Activated effector memory CD4-positive, alpha-beta T cell treated with Interleukin-2 at 50 U/mL for 16 hours (primary cell): ENCODE measurements at places on chromosomes 11 and 22.

- DNase-seq = no peak
Observed at GRCh38 chr22:20781272-20781990, 7.5 kb downstream of the SERPIND1 start.

- no peak for DNase-seq
Observed at GRCh38 chr11:4699697-4700435, 2.2 kb upstream of the OR51E2 start.

GRCh38 chr11:108639146-108639545, 25.7 kb upstream of the DDX10 start:
- no peak for DNase-seq

- no peak for DNase-seq
Observed at GRCh38 chr11:12266943-12267342, 110.4 kb upstream of the PARVA start.

DNA sequence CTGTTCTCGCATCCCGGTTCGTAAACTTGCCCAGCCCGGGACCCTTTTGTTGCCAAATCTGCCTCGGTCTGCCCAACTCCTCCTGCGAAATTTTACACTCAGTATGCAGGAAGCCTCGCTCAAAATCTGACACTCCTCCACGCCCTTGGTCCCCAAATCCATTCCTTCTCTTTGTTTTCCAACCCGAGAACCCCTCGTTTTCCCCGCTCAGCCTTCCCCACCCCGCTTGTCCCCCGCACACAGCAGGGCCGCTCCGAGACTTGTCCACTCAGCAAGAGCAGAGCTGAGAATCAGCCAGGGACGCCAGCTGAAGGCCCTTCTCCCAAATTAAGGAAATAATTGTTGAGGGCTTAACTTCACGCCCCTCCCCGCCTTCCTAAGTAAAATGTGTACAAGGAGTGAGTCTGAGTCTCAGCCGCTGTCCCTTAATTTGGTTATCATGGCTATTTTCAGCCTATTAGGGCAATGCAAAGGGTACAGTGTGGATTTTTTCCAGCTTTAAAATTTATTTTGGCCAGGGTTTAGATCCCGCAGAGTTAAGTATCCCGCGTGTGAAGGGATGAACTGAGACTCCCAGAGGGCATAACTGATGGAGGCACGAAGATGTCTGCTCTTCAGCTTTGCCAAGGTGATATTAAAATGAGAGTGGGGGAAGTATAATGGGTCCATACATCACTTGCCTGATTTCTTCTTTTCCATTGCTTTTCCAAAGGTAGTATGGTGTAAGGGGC, 581 bp upstream of the FBXO3 start:
- DNase-seq = no peak

GRCh38 chr11:108117746-108118371, 3.5 kb upstream of the ACAT1 start:
- DNase-seq = no peak

- no peak for DNase-seq
Observed at GRCh38 chr11:58428021-58428420, at the start of gene OR5B2. OR5B2 (minus strand) TSS chr11:58428121; CDS start chr11:58423261, 4,860 bp downstream.

- no peak for DNase-seq
Observed at GRCh38 chr11:27248576-27249509, 114.2 kb downstream of the CCDC34 start.

GRCh38 chr11:78733031-78733430, 158.4 kb upstream of the NARS2 start:
- no peak for DNase-seq

DNA sequence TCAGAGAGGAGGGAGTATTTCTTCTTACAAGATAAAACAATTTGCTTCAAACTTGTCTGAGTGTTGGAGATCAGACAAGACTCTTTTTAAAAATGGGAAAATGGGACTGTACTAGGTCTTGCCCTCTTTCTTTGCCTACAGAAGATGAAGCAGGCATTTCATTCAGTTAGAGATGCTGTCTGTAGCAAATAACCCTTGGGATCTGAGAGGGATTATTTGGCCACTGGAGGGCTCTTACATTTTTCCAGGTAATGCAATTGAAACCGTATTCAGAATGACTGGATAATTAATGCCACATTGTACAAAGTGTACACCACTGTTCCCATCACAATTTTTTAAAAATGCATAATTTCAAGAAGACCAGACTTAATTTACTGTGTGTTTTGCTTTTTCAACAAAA, 258.5 kb upstream of the KIRREL3 start:
- no peak for DNase-seq

- DNase-seq = no peak
Observed at GRCh38 chr11:113034576-113034975, 73.4 kb downstream of the NCAM1 start.

- no peak for DNase-seq
Observed at GRCh38 chr11:125274774-125275173, 110.2 kb downstream of the PKNOX2 start.

DNA sequence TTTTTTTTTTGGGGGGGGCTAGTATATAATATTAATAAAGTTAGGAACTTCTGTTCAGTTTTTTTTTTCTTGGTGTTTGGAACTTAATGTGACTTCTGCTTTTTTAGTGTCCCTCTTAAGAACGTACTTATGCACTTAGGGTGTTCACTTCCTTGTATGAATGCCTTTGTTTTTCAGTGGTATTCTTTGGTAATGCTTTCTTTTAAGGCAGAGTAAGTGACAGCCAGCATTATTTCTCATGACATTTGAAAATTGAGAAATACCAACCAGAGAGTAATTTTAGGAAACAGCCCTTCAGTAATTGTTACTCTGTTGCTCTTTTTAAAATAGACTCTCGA, 2.4 kb downstream of the GRK3 start:
- DNase-seq = no peak

DNA sequence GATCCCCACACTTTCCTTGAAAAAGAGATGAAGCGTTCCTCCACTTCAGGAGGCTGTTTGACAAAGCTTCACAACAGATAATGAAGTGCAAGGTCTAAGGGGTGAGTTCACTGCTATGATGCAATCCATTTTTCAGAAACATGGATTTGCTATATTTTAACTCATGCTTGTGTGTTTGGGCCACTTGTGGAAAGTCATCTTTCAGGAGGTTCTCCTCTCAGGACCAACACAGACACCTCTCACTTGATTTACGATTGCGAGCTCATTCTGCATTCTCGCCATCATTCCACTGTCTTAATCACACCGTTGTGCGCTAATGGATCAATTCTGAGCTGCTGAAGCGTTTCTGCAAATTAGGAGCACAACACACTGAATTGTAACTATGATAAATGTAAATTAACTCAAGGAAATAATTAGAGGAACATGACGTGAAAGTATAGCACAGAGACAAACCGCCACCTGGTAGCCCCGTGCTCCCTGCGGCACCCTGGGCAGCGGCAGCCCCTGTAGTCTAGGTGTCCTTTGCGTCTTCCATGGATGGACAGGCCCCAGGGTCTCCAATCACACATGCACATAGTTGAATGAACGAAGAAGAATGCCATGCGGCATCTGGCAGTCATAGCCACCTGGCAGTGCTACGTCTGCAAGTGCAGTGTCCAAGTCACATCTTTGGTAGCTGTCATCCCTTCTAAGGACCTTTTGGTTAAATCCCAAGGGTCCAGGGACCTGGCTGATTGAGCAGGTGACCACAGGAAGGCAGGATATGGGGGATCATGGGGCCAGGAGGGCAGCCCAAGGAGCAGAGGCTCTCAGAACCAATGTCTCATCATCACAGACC, 28.1 kb upstream of the RTL6 start:
- DNase-seq = no peak

DNA sequence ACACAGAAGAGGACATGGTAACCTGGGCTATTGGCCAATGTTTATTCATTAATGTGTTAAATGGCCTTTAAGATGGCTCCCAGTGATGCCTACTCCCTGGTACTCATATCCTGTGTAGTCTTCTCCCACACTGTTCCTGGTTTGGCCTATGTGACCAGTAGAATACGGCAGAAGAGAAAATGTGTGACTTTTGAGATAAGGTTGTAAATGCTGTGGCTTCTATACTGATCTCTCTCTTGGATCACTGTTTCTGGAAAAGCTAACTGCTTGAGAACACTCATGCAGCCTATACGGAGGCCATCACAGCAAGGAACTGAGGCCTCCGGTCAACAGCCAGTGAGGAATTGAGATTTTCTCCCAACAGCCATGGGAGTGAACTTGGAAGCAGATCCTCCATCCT, 24.1 kb downstream of the MAML2 start:
- DNase-seq = no peak

GRCh38 chr11:134346976-134347350, 15.2 kb downstream of the GLB1L2 start:
- DNase-seq = no peak

DNA sequence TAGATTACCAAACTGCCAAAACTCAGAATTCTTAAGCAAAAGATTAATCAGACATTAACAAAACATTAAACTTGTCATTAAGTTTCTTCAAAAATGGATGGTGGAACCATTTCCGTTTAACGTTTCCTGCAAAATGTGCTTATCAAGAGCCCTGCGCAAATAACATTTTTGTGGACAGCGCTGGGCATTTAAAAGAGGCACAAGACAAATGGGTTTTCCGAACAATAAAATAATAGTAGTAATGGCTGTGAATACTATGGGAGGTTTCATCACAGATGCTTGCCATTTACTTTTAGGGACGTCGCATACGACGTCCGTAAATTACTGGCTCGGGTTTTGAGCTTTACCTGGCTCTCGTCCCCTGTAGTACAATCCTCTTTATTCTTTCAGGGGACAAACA, 1.1 kb downstream of the NPAT start:
- no peak for DNase-seq

GRCh38 chr11:63352144-63352543, 17.4 kb upstream of the SLC22A9 start:
- no peak for DNase-seq

GRCh38 chr11:4607096-4607495, 935 bp downstream of the TRIM68 start:
- DNase-seq = no peak

DNA sequence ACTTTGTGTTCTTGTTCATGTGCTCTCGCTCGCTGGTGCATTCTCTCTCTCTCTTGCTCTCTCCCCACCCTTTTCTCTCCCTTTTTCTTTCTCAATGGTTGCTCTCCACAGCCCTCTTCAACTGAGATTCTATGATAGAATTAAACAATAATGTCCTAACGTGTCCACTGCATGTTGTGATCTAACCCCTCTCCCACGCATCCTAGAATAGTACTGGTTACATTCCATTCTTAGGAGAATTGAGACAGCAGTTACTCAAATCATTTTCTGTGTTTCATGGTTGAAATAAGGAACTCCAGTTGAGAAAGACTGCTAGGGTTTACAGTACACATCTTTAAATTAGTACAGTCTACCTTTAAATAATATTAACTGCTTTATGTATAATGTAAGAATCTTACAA, 318.1 kb upstream of the PITPNB start:
- no peak for DNase-seq
